ENCODE measurements at places on chromosomes 1 and 21.
A peak's percentile ranks its signal among the peaks of the same experiment; 100 is the strongest.

DNA sequence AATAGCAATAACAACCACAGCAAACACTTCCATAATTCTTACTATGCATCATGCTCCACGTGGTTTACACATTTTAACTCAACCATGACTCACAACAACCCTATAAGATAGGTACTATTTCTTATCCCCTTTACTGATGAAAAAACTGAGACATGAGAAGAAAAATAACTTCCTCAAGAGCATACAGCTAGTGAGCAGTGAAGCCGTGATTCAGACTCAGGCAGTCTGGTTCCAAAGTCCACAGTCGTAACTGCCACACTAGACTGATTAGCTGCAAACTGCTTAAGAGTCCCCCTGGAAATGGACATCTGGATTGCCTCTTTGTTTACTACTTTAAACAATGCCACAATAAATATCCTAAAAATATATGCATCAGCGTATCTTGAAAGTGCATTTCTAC is 55.7 kb downstream of the PLD5 start:
- DNase-seq = no peak

- no peak for DNase-seq
Measured at GRCh38 chr1:73800376-73800775, 397.6 kb downstream of the LRRIQ3 start.

GRCh38 chr1:67149179-67149770 is 14.5 kb upstream of the C1orf141 start:
- DNase-seq = peak; percentile 81

DNA sequence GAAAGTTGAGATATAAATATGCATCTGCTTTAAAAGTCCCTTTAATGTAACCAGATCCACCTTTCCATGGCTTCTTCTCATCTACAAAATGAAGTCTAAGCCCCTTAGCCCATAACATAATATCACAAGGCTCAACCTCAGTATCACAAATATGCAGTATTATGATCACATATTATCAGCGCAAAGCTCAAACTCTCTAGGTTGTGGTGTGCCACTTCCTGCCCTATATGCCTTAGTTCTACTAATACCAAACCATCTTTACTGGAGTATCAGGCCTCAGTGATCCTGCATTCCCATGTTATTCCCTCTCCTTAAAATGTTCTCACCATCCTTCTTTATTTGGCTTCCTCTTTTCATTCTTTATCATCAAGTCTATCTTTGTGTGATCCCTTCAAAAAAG is 301.8 kb downstream of the NEGR1 start:
- DNase-seq = no peak

DNA sequence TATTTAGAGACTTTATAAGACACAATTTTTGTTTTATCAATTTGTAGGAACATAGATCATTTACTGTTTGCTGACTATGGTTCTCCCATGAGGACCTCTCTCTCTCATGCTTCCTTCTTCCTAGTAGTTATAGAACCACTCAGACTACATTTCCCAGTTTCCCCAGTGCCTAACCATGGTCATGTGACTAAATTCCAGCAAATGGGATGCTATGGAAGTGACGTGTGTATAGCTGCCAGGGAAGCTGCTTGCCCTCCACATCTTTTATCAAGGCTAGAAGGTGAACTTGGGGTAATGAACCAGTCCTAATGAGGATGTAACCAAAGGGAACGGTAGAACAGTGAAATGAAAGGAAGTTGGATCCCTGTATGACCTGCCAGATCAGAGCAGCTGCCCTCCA is 184.0 kb downstream of the MIS18A start:
- no peak for DNase-seq

GRCh38 chr21:29378832-29379231 is 80.1 kb downstream of the BACH1 start:
- DNase-seq = no peak

DNA sequence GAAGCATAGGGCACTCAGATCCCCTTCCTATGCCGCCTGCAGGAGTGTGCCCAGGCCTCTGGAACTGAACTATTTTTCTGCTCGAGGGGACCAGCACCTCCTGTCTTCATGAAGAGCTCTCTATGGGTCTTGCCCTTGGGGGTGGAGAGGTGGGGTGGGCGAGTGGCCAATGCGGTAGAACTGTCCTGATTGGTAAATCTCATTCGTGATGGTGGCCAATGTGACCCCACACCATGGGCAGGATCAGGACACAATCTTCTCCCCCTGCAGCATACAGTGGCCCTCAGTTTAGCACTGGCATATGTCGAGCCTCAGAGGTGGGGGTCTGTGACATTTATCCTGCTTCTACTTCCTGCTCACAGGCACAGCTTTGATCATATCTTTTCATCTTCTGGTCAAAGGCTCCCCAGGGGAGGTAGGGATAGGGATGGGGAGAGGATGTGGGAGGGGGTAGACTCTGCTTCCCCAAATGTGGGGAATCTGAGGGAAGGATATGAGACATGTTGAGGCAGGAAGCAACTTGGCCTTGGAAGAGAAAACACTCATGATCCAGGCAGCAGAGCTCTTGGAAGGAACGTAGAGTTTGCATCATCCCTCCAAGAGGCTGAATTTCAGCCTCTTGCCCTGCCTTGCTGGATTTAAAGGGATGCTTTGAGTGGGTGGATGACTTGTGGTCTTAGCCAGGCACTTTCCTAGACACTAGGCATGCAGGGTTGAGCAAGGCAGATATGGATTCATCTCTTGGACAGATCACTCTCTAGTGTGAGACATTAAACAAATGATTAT is 81.8 kb downstream of the LAMC2 start:
- no peak for DNase-seq

GRCh38 chr21:29297483-29298347 is 1.0 kb upstream of the BACH1 start:
- no peak for DNase-seq

- DNase-seq = peak; percentile 90
Measured at GRCh38 chr1:220300442-220301121, 28.3 kb upstream of the RAB3GAP2 start.

- DNase-seq = no peak
Measured at GRCh38 chr1:85661767-85662166, 46.5 kb downstream of the ZNHIT6 start.

GRCh38 chr1:39645411-39646043 is 6.1 kb upstream of the HEYL start:
- DNase-seq = no peak

DNA sequence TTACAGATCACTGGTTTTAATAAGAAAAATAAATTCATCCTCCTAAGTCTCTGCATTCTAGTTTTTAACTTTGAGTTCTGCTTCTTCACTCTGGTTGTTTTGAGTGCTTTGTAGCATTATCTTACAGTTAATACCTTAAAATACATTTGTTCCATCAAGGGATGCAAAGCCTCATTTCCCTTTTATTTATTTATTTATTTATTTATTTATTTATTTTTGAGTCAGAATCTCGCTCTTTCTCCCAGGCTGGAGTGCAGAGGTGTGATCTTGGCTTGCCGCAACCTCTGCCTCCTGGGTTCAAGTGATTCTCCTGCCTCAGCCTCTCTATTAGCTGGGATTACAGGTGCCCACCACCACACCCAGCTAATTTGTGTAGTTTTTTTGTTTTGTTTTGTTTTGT is 147.8 kb downstream of the ZNF326 start:
- DNase-seq = no peak

DNA sequence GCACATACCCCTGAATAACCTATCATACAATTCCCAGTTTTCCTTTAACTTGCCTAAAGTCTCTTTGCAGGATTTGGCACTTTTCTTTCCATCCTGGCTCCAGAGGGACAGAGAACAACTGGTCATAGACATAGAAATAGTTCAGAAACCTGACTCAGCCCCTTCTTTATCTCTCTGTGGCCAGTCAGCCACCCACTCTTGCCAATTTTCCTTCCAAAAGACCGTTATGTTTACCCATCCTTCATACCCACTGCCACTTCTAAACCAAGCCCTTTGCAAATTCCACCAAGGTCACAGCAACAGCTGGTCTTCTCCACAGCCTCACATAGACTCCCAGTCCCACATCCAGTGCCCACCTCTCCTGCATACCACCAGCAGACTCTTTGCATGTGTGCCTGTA is 127.2 kb upstream of the FGGY start:
- no peak for DNase-seq

DNA sequence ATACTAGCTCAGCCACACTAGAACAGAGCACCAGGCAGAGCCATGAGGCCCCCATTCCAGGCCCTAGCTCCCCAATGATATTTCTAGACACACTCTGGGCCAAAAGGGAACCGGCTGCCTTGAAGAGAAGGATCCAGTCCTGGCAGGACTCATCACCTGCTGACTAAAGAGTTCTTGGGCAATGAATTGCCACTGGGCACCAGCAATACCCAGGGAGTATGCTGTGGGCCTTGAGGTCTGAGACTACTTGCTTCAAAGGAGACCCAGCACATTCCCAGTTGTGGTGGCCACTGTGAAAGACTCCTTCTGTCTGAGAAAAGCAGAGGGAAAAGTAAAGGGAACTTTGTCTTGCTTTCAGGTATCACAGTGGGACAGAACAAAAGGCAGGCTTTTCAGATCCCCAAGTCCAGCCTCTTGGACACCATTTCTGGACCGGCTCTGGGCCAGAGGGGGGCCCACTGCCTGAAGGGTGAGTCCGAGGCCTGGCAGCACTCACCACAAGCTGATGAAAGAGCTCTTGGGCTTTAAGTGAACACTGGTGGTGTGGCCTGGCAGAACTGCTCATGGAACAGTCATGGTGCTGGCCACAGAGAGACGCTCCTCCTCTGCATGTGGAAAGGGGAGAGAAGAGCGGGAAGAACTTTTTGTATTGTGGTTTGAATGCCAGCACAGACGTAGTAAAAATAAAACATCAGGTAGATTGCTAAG is 72.5 kb downstream of the CDC42BPA start:
- DNase-seq = no peak

GRCh38 chr1:160924791-160925651 is 29.6 kb downstream of the ITLN2 start:
- no peak for DNase-seq

GRCh38 chr1:164611754-164612642 is 53.0 kb downstream of the PBX1 start:
- DNase-seq = peak; percentile 84

- peak; percentile 47 for DNase-seq
Measured at GRCh38 chr1:113930499-113931161, 1.5 kb downstream of the HIPK1 start.

- peak; percentile 90 for DNase-seq
Measured at GRCh38 chr1:233440951-233441401, 113.5 kb downstream of the MAP3K21 start.

DNA sequence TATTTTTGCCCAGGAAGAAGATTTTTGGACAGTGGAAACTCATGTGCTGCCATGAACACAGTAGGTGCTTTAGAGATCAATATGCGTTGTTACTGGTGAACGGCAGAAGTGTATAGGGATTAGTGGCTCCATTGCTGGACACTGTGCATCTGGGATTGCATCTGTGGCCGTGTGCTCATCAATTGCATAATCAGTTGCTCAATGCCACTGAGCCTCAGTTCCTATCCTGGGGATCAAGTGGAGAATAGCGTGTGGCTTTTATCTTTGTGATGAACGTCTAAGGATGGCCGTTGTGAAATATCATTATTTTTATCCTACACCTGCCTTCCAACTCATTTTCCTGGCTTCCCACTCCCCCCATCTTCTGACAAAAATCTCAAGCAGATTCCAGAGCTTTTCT is 5.4 kb downstream of the TNN start:
- DNase-seq = no peak

GRCh38 chr1:180278596-180279395 is 48.7 kb downstream of the LHX4 start:
- DNase-seq = no peak

GRCh38 chr1:166089804-166090203 is 77.0 kb downstream of the FAM78B start:
- no peak for DNase-seq

GRCh38 chr1:212070720-212071302 is 35.3 kb downstream of the DTL start:
- no peak for DNase-seq

DNA sequence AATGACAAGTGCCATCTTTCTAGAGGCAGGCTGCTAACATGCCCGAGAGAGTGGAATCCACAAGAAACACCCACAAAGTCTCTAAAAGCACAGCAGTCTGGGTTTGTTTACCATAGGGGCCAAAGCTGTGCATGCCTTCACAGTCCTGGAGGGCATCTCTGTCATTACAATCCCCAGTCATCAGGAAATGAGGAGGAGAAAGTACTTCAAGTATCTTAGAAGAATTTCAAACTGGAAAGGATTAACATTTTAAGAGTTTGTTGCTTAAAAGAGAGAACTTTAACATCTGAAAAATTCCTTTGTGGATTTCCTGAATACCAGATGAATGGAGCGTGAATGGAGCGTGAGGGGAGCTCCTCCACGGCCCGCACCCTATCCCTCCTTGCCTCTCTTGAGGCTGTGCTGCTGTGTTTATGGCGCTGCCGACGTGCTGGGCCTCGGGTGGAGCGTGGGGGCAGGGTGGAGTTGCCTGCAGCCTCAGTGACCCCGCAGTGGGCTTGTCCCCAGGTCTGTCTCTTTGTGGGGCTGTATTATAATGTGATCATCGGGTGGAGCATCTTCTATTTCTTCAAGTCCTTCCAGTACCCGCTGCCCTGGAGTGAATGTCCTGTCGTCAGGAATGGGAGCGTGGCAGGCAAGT is 23.3 kb downstream of the SLC6A17 start:
- peak; percentile 34 for DNase-seq

DNA sequence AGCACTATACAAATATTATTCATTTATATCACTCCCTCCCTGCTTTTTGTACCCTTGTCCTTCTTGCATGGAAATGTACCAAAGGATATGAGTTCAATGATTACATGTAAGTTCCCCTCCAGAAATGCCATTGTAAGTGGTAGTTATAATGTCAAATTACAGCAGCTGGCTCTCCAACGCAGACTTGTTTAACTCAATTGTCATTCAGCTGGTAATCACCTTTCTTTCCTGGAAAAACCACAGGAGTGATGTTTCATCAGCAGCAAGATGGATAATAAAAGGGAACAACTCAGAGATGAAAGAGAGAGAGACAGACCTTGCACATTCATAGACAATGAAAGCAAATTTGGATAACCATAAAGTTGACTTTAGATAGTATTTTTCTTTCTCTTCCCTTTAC is 578.6 kb upstream of the PBX1 start:
- DNase-seq = no peak

DNA sequence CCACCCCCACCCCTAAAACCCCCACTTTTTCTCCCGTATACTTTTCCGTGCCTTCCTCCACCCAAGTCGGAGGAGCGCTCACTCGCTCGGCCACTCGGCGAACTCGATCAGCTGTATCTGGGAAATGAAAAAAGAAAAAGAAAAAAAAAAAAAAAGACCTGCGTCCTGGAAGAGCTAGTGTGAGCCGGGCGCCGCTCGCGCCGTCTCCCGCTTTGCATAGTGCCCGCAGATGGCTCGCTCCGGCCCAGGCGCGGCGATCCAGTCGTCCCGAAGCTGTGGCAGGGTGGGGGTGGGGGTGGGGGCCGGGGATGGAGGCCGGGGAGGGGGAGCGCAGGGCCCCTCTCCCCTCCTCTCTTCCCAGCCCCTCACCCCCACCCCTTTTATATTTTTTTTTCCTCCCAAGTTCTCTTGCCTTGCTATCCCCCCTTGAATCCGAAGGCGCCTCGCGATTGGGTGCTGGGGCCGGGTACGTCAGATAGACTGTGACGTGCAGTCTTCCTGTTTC is 299 bp upstream of the PROX1 start:
- DNase-seq = peak; percentile 90

All from ELF-1 (cell line).